ENCODE measurements at places on chromosomes 5 and 9.
A peak's percentile ranks its signal among the peaks of the same experiment; 100 is the strongest.

DNA sequence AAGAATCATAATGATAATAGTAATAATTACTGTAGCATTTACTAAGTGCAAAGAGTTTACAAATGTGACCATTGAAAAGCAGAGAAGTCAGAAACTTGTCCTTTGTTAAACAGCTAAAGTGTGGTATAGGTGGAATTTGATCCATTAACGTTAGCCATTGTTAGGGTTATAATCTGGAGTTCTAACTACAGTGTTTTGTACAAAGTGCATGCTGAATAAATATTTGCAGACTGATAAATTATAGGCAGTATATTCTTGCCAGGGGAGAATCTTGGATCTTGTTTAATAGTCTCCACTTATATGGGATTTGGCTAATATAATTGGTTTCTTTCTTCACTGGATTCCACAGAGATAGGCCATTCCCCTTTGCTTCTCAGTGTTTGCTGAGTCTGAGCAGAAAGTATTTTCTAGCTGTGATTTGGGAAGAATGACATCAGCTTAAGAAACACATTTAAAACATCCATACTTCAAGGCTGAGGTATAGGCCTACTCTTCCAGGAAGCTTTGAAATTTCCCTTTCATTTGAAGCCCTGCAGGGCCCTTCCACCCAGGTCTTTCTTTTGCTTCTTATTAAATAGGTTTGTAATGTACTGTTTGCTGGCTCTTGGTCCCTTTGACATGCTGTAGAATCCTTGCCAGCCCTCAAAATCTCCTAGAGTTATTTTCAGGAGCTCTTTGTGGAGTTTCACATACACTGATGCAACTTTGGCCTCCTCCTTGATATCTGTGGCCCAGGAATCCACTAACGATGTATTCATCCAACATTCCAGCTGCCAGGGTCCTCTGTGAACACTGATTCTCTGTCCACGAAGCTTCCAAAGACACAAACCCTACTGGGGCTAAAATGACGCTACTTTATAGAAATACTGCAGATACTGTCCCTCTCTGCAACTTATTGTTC lies 51.4 kb downstream of the ATP10B start:
- DNase-seq = no peak

DNA sequence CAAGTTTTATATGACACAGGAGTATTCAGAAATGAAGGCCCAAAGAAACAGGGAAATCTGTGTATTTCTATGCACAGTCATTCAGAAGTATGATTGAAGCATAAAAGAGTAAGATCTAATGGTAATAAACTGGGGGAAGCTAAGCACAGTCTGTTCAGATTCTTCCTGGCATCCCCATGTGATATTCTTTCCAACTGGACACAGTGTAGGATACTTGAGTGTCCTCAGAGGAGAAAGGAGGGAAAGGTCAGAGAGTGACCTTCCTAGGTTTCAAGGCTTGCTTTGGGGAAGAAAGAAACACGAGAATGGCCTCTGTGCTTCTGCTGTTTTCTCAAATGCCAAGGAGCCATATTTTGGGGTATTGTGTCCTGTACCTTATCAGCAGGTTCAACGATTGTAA lies 1798.4 kb upstream of the WWC1 start:
- DNase-seq = no peak

DNA sequence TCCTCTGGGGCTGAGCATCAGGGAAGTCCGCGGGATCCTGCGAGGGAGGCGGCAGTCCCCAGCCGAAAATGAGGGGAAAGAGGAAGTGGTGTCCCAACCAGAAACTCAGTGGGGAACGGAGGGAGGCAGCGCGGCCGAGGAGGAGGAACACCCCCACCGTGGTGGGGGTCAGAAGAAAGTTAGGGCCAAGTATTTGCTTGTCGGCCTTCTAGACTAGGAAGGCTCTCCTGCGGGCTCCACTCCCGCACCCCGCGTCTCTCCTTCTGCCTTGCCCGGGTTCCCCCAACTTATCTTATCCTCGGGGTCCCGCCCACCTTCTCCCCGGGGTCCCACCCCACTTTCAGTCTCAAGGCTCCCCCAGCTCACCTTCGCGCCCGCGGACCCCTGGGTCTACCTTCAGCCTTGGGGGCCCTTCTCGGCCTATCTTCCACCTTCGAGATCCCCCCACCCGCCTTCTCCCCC lies 557 bp upstream of the PHF2 start:
- DNase-seq = peak; percentile 29

GRCh38 chr9:129104051-129104450 lies 6.5 kb downstream of the CRAT start:
- no peak for DNase-seq

DNA sequence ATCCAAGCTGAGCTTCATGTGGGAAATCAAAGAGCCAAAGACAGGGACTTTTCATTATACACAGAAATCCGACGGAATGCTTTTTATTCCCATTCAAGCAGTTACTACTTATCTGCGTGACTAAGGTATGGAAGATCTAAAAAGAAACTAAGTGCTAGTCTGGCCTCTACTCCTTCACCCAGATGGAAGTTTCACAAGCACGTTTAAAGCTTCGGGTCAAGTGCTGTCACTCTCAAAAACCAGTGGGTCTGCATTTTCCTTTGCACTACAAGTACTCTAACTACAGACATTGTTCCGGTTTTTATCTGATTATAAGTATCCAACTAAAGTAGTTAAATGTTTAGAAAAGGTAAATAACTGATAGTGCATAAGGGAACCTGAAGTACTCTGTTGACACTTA lies 13.7 kb upstream of the MTAP start:
- DNase-seq = peak; percentile 47

DNA sequence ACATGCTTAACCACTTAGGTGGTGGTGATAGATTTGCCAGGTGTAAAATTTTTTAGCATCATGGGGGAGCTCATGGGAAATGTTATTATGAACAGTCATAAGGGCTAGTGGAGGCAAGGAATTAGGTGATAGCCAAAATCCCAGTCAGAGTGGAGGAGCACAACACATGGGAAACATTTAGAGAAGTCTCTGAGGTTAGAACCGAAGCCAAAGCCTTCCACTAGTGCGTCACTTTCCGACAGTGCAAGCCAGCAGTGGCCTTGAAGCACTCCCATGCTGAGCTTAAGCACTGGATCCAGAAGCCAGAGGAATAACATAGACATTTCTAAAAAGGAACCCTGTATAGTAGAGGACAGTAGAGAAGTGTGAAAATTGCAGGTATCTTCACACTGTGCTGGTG lies 101.5 kb upstream of the SNX2 start:
- no peak for DNase-seq

GRCh38 chr5:150636391-150637244 lies 3.8 kb upstream of the SYNPO start:
- DNase-seq = peak; percentile 64

GRCh38 chr9:96331236-96331947 lies 29.4 kb upstream of the HSD17B3 start:
- DNase-seq = no peak

- peak; percentile 33 for DNase-seq
Measured at GRCh38 chr5:135462304-135462703, 10.2 kb upstream of the TIFAB start.

DNA sequence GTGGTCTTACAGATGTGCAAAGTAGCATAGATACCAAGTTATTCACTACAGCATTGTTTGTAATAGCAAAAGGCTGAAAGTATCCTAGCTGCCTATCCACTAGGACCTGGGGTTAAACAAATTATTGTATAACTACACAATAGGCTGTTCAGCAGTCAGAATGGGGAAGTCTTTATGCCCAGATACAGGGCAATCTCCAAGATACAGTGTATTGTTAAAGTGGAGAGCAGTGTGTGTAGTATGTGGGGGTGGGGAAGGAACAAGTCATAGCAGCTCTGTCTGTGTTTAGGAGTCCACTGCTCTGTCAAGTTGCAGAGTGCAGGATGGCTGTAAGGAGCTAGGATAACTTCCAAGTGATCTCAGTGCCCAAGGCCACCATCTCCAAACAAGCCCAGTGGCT lies 5.5 kb downstream of the PCYOX1L start:
- no peak for DNase-seq

DNA sequence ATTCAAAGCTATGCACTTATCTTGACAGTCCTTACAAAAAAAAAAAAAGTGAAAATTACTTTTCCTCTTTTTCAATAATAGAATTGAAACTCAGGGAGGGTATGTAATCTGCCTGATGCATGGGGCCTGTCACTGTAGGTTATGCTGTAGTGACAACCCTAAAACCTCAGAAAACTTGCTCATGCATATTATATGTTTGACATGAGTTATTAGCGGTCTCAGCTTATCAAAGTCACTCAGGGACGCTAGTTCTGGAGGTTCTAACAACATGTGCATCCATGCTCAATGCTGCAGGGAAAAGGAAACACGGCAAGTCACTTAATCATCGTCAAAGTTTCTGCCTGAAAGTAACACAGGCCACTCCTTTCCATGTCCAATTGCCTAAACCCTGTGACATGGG lies 78.4 kb upstream of the TMEM252 start:
- DNase-seq = no peak

GRCh38 chr5:138972230-138972629 lies 97.1 kb upstream of the LRRTM2 start:
- no peak for DNase-seq

DNA sequence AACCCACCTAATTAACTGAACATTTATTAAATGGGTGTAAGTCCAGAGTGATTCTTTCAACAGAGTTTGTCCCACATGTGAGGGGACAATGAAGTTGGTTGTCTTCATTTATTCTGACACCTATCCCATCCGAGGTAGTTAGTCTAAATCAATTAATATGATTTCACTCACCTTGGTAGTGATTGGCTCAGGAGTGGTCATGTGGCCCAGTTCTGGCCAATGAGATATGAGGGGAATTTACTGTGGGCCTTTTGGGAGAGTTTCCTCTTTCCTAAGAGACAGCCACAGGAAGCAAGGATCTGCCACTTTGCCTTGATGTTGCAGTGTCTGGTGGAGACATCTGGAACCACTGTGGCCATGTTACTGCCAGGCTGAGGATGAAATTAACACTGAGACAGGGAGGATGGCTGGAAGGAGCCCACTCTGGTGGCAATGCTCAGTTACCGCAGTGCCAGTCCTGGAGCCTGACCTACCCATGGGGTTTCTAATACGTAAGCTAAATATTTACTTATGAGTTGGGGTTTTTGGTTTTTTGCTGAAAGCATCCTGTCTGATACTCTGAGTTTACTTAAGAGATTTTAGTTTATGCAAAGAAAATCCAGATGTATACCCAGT lies 118.6 kb downstream of the FGF18 start:
- DNase-seq = no peak

DNA sequence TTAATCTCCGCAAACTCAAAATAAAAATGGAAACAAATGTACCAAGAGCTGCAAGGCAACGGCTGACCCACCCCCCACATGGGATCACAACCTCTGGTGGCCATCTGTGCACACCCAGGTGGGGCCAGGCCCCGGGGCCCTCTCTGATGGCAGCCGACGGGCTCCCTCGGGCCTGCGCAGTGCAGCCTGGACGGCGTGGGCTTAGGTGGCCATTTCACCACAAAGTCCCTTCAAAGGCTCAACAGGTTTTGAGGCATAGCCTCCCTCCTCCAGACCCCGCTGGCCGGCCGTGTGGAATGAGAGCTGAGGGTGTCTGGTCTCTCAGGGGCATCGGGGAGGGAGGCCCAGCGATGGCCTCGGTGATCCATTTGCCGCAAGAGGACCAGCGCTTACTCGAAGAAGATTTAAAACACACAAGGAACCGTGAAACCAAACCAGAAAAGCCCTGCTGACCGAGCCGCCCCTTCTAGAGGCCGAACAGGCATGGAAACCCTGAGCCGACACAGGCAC lies 42.7 kb upstream of the CEP72 start:
- DNase-seq = no peak

- DNase-seq = no peak
Measured at GRCh38 chr5:83376461-83376860, 95.1 kb upstream of the VCAN start.

DNA sequence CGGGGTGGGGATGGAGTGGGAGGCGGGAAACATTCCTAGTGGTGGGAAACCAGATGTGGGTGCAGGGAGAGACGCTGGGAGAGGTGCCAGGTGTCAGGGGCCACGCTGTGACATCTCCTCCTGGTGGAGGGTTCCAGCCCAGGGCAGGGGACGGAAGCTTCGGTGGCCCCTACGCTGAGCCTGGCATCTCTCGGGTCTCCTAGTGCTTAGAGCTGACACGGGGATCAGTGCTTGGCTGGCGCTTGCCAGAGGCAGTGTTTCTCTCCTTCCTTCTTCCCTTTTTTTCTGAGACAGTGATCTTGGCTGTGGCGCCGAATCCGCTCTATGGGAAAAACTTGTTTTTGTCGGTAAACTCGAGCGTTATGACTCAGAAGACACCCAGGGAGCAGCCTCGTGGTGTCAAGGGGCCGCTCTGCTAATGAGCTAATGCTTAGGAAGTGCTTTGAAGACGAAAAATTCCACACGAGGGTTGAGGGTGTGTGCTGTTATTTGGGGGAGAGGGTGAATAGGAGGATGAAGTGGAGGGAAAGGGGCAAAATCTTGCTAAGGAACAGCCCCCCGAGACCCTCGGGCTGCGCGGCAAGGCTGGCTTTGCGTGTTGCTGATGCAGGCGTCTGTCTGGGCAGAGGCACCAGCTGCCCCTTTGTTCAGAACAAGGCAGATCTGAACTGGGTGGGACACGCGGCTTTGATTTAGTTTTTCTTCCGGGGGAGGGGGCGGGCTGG lies 20.4 kb upstream of the IER5L start:
- no peak for DNase-seq

DNA sequence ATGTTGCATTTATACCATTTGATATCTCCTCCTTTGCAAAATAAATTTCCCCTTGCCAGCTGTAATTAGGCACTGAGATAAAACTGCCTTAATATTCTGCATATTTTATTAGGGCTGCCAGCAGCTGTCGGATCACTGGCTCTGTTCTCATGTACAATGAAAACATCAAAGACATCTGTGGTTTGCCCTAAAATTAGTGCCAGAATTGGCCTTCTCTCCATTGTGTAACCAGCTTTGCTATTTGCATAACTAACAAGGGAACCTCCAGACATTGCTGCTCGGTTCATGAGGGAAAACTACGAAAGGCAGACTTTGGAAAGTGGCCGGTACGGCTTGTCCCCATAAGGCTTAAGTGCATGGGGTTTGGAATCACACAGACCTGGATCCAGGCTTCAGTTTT lies 45.5 kb upstream of the KIF2A start:
- DNase-seq = no peak

DNA sequence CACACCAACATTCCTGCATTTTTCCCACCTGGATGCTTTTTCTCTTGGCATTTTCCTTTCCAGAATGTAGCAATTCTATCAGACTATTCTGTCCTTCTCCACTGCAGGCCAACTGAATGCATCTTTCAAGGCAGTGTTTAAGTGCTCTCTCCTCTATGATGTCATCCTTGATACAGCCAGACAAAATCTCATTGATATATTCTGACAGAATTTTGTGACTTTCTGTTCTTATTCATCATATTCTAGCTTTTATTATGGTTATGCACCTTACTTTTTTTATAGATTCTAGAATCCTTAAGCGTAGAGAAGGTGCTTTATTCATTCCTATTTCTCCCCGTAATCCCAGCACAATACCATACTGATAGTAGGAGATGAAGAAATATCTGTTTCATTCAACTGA lies 355.5 kb upstream of the CCNH start:
- no peak for DNase-seq

DNA sequence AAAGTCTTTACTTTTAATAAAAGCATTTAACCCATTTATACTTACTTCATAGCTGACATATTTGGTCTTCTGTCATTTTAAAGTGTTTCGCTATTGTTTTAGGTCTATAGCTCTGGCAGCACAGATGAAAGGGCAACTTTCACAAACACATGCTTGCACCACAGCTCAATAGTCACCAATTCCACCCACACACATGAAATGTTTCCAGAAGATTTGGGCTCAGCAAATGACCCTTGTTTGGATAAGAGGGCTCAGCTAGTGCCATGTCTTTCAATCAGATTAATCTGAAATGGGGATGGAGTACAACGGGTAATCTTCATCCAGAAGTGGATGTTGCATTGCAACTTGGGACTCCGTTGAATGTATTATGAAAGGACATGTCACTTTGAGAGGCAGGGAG lies 176.0 kb downstream of the FGF18 start:
- DNase-seq = no peak

Data from LoVo (cell line).